ENCODE measurements at places on chromosomes 11 and 22.

DNA sequence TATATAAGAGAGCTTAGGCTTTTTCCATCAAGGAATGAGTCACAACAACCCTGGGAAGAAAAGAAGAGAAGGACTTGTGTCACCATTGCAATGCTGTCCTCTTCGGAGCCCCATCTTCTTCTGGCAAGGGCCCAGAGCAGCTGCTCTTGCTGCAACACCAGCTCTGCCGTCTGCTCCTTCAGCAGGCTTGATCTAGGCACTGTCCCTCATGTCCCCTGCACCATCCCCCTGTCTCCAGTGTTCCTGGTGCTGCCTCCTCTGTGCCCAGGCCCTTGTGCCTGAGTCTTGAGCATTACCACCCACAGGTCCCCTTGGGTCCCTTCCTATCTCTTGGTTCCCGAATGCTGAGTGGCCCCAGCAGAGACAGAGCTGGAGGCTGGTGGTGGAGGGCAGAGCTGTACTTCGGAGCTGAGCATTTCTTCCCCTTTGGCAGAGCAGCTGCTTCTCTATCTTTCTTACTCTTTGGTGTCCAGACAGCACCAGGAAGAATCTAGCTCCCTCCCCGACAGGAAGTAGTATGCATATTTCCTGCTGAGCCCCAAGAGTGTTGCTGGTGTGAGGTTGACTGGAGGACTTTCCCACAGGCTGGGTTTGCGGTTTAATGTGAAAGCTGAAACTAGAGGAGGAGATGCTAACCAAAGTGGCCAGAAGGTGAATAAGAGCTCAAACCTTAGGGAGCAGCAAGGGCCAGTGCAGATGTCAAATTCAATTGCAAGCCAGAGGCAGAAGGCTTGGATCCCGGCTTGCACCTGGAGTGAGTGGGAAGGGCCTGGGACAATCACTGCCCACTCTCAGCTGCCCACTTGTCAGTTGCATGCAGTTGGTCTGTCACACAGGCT is 27.8 kb downstream of the WEE1 start:
- no peak for DNase-seq

DNA sequence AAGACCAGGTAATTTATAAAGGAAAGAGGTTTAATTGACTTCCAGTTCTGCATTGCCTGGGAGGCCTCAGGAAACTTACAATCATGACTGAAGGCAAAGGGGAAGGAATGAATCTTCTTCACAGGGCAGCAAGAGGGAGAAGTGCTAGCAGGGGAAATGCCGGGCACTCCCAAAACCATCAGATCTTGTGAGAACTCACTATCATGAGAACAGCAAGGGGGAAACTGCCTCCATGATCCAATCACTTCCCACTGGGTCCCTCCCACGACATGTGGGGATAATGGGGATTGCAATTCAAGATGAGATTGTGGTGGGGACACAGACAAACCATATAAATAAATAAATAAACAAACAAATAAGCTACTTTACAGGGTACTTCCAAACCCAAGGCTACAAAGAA is 28.8 kb upstream of the EXPH5 start:
- no peak for DNase-seq

DNA sequence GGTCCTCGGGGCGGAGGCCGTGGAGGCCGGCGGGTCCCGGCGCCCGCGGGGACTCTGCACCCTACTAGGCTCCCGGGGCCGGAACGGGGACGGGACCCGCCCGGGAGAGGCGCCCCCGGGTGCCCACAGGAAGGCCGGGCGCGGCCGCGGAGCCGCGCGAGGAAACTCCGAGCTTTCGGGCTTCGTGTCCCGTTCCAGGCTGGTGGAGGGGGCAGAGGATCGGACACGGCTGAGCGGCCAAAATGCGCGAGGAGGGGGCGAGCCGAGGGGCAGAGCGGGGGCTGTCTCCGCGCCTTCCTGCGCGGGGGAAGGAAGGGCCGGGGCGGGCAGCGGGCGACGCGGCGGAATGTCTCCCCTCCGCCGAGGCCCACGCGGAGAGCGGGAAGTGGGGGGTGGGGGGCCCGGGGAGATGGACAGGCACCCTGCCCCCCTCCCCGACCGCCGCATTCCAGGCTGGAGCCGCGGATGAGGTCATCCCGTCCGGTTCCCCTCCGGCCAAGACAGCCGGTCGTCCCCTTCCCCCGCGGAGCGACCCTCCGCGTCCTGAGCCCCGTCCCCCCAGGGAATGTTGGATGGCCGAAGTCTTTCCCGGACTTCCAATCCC is 430 bp downstream of the CDC42EP1 start:
- no peak for DNase-seq

DNA sequence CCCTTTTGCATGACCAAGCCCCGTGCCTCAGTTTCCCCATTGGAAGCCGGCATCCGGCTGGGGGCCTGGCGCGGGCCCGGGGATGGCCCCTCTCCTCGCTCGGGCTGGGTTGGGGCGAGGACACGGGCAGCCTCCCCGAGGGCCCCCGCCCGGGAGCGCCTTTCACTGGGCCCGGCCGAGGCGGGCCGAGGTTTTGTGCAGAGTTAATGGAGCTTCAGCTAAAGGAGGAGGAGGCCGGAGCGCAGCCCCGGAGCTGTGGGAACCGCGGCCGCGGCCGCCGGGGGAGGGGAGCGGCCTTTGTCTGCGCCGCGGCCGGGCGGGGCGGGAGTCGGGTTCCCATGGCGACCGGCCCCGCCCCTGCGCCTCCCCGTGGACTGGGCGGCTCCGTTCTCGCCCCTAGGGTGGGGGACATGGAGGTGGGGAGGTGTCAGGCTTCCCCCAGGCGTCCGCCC is 1.4 kb upstream of the MAPK11 start:
- peak; percentile 63 for DNase-seq

DNA sequence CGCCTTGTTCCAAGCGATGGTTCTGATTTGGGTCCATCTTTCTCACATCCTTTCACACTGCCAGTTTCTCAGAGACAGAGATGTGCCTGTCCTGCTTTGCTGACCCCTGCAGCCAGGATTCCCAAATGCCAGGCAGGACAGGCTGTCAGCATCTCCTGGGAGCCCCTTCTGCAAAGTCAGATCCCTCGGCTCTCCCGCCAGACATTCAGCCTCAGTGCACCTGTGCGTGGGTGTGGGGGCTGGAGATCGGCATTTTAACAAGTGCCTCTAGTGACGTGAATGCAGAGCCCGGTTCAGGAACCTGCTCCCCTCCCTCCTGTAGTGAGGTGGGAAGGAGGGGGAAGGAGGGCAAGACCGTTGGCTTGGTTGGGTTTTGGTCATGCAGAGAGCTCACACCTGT is 108.9 kb upstream of the FGF3 start:
- no peak for DNase-seq

DNA sequence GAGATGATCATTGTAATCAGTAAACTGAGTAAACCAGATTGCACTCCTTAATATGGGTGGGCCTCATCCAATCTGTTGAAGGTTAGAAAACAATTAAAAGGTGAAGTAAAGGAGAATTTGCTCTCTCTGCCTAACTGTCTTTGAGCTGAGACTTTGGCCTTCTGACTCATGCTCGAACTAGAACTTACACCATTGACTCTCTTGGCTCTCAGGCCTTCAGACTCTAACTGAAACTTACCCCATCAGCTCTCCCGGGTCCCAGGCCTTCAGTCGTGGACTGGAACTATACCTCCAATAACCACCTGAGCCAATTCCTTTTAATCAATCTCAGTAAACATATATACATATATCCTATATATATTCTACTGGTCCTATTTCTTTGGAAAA is 34.0 kb downstream of the LGR4 start:
- DNase-seq: no peak

- DNase-seq: no peak
Observed at GRCh38 chr11:20030472-20030871, 129.8 kb downstream of the DBX1 start.

DNA sequence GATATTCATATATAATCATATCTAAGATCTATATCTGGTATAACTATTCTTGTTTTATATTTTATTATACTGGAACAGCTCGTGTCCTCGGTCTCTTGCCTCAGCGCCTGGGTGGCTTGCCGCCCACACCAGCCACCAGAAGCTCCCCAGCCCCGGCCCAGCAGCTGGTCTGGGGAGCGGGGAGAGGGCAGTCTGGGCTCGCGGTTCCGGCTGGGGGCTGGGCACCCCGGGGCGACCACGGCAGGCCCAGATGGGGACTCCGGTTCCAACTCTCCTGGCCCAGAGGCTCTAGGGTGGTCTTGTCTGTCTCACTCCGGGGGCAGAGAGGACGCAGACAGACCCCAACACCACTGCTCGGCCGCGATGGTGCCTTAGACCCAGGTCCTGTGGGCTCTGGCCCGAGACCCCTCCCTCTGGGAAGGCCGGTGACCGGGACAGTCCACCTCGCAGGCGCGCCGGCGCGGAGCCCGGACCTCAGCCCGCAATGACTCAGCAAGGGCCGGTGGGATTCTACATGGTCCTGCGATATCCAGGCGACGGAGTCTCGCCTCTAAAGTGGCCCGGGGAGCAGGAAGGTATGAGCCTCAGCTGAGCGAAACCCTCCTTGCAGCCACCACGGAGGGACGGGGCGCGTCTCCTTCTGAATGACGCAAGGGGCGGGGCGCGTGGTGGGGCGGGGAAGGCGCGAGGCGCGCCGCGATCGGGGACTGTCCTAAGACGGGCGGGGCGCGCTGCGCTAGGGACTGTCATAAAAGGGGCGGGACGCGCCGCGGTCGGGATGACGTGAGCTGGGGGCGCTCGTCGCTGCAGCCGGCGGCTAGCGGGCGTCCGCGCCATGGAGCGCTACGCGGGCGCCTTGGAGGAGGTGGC is at the start of gene DGCR6:
Gene DGCR6 (plus strand): TSS at position 781 of the 870 bp plus-strand sequence. CDS start 55 bp downstream, at position 836.
- no peak for DNase-seq

DNA sequence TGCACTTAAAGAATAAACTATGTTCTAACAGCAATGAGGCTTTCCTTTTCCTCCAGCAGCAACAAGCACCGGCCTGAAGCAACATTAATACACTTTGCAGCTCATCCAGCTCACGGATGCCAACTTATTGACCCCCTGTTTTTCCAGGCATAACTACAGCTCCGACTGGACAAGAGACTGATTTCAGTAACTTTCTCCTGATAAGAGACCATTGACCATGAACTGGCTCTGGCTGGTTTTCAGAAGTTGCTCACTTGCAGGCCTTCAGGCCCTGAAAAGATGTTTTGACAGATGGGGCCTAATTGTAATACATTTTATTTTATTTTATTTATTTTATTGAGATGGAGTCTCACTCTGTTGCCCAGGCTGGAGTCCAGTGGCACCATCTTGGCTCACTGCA is 27.5 kb downstream of the GGT5 start:
- DNase-seq: no peak

GRCh38 chr11:57321388-57322255 is 3.1 kb downstream of the TNKS1BP1 start:
- no peak for DNase-seq

- DNase-seq: no peak
Observed at GRCh38 chr11:117068303-117068860, 29.8 kb downstream of the SIK3 start.

GRCh38 chr22:44823806-44824205 is 71.4 kb downstream of the ARHGAP8 start:
- no peak for DNase-seq

DNA sequence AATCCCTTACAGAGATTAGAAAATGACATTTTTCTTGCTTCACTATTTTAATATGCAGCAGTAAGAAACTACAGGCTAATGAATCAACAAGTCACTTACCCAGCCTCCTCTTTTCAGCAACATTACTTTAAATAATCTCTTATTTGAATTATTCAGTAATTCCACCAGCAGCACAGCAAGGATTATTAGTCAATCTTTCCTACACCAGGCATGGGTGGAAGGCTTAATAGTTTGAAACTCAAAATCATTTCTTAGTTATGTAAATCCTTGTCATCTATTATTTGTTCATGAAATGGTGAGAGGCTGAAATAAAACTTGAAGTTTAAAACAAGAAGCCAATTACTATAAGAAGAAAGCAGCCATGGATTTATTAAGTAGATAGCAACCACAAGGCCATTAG is 530.5 kb downstream of the KCNA4 start:
- no peak for DNase-seq

- no peak for DNase-seq
Observed at GRCh38 chr11:45737056-45737455, 67.9 kb upstream of the SLC35C1 start.

DNA sequence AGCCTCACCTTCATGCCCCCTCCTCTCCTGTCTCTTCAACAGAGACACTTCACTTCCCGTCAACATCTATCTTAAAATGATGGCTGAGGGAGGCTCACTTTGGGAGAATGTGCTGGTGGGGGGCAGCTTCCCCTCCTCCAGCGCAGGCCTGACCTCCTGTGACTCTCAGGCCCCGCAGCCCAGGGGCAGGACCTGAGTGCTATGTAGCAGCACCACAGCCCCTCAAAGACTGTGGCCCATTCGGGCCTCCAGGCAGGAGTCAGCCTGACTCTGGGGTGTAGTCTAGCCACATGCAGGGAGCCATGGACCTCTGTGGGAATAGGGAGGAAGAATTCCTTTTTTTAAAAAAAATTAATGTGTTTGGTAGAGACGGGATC is 43.7 kb downstream of the DKK3 start:
- DNase-seq: no peak

DNA sequence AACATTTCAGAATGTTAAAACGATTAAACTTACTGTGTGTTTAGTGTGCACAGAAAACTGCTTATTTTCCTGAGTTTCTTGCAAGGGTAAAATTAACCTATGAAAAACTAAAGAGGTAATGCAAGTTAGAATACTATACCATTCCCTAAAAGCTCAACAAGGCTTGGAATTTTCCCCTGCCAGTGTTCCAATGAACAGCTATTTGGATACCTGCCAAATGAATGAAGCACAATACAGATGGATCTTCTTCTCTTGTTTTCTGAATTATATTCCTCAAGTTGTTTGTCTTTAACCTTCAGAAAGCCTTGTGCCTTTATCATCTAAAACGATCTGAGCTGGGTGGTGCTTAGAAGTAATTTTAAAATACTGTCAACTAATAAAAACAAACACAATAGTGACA is 204.5 kb downstream of the LRRC4C start:
- DNase-seq: no peak

DNA sequence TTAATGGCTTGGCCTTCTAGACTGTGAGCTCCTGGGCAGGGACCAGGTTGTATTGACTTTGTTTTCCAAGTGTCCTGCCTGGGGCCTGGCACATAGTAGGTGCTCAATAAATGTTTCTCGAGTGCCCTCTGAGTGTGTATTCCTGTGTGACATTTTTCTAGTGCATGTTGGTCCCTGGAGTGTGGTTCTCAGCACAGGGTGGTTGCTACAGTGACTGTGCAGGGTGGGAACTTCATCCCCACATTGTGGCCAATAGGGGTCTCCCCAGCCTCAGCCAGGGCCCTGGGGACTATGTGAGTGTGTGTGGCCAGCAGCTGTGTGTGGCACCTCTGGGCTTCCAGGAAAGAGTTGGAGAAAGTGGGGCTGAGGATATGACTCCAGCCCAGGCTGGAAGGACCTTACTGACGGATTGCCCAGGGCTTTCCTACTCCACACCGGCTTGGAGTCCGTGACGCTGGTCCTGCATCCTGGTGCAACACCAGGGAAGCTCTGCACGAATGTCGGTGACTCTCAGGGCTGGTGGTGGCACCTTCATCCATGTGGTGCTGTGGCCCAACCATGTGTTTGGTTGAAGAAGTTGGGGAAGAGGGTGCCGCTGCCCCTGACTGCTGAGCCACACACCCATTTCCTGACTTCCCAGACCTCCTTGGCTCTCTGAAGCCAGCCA is 9.0 kb upstream of the MARK2 start:
- no peak for DNase-seq
